Urinary bladder (tissue), 4 donors: ENCODE measurements at places on chromosomes 11 and 22. TPM values are rescaled to one million over a fixed set of nuclear protein-coding genes. Genes with fewer than 3 reads are reported as not detected.

GP1BB gene
- total RNA-seq, result 1.6 TPM

MRGPRF gene
- 48.5 TPM for total RNA-seq

SMIM38 gene
- 0.90 TPM for total RNA-seq

MUC5AC gene
- not detected for total RNA-seq

SLC22A24 gene
- not detected for total RNA-seq

NLRP14 gene
- total RNA-seq, result 0.42 TPM

C22orf23 gene
- 0.26 TPM for total RNA-seq

APOL5 gene
- total RNA-seq, result 1.4 TPM

KREMEN1 gene
- 10.1 TPM for total RNA-seq

SORL1 gene
- 53.7 TPM for total RNA-seq

TMEM45B gene
- 18.2 TPM for total RNA-seq

KCNK4 gene
- total RNA-seq, result not detected

ISX gene
- total RNA-seq, result not detected

F2 gene
- not detected for total RNA-seq

SCGB2A2 gene
- total RNA-seq, result not detected

KCNQ1 gene
- 6.3 TPM for total RNA-seq

GAB2 gene
- 16.8 TPM for total RNA-seq

BEST1 gene
- 2.0 TPM for total RNA-seq

MARK2 gene
- total RNA-seq, result 13.1 TPM

RAB3IL1 gene
- total RNA-seq, result 13.0 TPM

ADAMTS15 gene
- total RNA-seq, result 16.4 TPM

SLN gene
- 28.1 TPM for total RNA-seq

SLC22A12 gene
- total RNA-seq, result not detected

GPHA2 gene
- total RNA-seq, result not detected

NPAS4 gene
- total RNA-seq, result 1.6 TPM

RPS6KA4 gene
- 14.8 TPM for total RNA-seq

TSSK2 gene
- total RNA-seq, result not detected

FAM181B gene
- total RNA-seq, result 3.3 TPM

FAT3 gene
- 56.7 TPM for total RNA-seq

C22orf31 gene
- total RNA-seq, result not detected

APOA5 gene
- total RNA-seq, result not detected

MRPL21 gene
- total RNA-seq, result 46.1 TPM

GRIA4 gene
- 3.1 TPM for total RNA-seq

PIM3 gene
- total RNA-seq, result 17.1 TPM

ZNF214 gene
- 12.5 TPM for total RNA-seq

MMP3 gene
- total RNA-seq, result 1.4 TPM

FJX1 gene
- total RNA-seq, result 8.7 TPM

ZW10 gene
- 28.0 TPM for total RNA-seq

DERL3 gene
- total RNA-seq, result 0.74 TPM

PRRG4 gene
- 5.1 TPM for total RNA-seq

NXPE4 gene
- total RNA-seq, result not detected

SERHL2 gene
- total RNA-seq, result 4.0 TPM

OR5D14 gene
- total RNA-seq, result not detected

SYTL2 gene
- total RNA-seq, result 123 TPM

BDNF gene
- total RNA-seq, result 3.3 TPM

NAALADL1 gene
- total RNA-seq, result 11.7 TPM

SCGB1A1 gene
- total RNA-seq, result 9.5 TPM

KRTAP5-9 gene
- total RNA-seq, result not detected

RNF141 gene
- 52.0 TPM for total RNA-seq

FIBIN gene
- total RNA-seq, result 46.9 TPM

OSBP2 gene
- 5.2 TPM for total RNA-seq

PTPRCAP gene
- total RNA-seq, result 1.2 TPM

TRIM29 gene
- 32.3 TPM for total RNA-seq

ANKK1 gene
- 0.16 TPM for total RNA-seq

PRG2 gene
- 0.42 TPM for total RNA-seq

ALDH3B1 gene
- 4.6 TPM for total RNA-seq
